ENCODE measurements at places on chromosomes 2 and 18.

- no peak for DNase-seq
Measured at GRCh38 chr2:121626777-121627524, 22.3 kb downstream of the CLASP1 start.

DNA sequence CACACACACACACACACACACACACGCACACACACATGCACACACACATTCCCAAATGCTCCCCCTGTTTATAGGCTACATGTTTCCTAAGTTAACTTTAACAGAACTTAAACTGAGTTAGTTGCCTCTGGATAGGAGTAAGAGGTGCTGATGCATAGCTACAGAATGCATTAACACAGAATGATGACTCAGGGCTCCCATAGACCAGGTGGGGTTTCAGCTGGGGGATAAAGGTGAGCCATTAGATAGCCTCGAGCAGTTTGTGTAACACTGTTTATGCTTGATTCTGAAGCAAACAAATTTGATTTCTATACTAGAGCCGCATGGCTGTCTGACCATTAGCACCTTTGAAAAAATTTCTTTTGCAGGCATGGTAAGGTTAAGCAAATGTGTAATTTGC, 741.0 kb downstream of the PLCL1 start:
- DNase-seq = no peak

- no peak for DNase-seq
Measured at GRCh38 chr2:138359532-138359931, 142.0 kb upstream of the SPOPL start.

- DNase-seq = no peak
Measured at GRCh38 chr2:39218391-39218790, 25.4 kb downstream of the CDKL4 start.

GRCh38 chr18:76955524-76956170, 133.3 kb downstream of the ZNF236 start:
- DNase-seq = peak; percentile 77

DNA sequence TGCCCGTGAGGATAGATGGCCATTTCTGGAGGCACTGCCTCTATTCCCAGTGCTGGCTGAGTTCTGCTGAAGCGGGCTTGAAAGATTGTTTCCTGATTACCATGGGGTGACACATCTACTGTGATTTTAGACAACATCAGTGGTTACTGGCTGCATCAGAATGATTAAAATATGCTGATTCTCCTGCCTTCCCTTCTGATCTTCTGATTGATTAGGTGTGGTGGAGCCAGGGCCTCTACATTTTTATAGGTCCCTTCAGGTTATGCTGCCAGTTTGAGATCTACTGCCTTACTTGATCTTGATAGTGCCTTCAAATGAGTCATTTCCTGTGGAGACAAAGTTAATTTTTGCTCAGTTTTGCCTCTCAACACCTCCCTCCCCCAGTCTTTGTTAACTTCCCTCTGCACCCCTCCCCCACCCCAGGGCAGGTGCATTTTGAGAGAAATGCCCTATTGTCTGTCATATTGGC, 31.6 kb upstream of the SNORC start:
- DNase-seq = no peak
